ENCODE measurements at places on chromosomes 2 and 18. TPM values are rescaled to one million over a fixed set of nuclear protein-coding genes. Genes with fewer than 3 reads are reported as not detected.

GRCh38 chr2:3476321-3476984 is 42.9 kb downstream of the ADI1 start:
- DNase-seq = peak; percentile 69

DNA sequence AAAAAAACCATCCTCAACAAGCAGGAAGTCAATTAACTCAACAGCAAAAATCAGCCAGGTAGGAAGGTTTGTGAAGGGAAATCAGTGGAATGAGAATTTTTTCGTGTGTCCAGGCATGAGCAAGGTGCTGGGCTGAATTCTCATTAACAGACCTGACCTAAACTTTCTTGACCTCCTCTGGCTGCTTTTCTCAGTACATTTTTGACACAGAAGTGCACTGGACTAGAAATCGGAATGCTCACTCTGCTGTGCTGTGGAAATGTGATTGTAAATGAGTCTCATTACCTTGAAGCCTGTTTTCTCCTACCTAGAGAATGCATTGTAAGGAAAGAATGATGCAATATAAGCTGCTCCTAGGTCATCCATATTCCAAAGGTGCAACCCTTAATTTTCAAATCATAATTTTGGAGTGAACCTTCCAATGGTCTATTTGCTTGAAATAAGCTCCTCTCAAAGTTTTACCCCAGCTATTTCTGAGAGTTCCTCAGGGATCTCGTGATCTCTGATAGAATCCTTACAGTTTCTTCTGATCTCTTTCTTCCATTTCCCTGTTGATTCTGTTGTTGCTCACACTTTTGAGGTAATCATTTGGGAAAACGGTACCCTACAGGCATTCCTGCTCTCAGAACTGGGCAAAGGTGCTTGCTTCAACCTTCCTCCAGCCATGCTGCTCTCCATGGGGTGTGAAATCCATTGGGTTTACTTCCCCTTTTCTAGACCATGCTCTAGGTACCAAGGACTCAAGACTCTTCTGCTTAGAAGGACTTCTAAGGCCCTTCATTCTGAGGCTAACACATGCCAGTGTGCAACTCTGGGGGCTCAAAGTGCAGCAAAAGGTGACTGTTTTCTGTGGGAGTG is 104.9 kb upstream of the ITPRID2 start:
- DNase-seq = no peak

GRCh38 chr2:45739796-45740485 is 88.5 kb downstream of the PRKCE start:
- DNase-seq = no peak

GRCh38 chr18:11289248-11289647 is 139.9 kb upstream of the PIEZO2 start:
- DNase-seq = no peak

DNA sequence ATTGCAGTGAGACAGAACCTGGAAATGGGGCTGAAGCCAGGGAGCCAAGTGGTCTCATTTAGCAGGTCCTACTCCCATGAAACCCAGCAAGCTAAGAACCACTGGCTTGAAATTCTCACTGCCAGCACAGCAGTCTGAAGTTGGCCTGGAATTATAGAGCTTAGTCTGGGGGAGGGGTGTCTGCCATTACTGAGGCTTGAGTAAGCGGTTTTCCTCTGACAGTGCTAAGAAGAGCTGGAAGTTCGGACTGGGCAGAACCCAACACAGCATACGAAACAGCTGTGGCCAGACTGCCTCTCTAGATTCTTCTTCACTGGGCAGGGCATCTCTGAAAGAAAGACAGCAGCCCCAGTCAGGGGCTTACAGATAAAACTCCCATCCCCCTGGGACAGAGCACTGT is 305.7 kb upstream of the SETBP1 start:
- no peak for DNase-seq

DNA sequence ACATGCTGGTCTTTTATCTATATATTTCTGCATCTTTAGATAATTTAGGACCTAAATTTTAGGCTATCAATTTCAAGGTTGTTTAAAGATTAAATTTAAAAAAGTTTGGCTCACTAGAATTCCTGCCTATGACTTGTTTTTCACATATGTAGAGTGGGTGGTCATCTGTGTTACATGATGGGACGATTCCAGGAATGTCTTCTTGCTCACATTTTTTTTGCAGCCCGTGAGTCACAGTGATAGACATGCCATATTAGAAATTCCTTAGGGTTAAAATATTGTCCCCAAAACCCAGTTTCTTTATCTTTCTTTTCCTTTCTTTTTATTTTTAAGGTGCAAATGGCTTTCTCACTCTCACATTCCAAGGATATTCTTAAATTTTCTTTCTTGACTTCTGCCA is 652.0 kb downstream of the PLCL1 start:
- DNase-seq = no peak

DNA sequence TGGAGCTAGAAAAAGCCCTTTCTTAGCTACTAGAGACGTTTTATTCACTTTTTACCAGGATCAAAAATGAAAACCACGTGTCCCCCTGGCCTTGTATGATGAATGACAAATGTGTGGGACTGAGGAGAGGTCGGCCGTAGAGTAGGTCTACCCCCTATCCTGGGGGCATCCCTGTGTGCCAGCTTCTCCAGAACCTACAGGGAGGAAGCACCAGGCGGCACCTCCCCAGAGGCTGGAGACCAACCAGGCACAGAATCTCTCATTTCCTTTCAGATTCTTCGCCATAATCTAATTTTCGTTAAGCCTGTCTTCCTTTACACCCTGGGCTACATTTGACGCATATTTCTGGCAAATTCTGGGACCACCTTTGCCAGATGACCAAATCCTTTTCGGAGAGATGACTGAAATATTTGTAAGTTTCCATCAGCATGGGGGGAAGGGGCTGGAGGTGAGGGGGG is 15.9 kb downstream of the TWIST2 start:
- no peak for DNase-seq

- no peak for DNase-seq
These were observed 123.9 kb upstream of the FAM136A start for GRCh38 chr2:70425682-70426301.

GRCh38 chr2:173741759-173742158 is 223.4 kb downstream of the SP3 start:
- DNase-seq = no peak

DNA sequence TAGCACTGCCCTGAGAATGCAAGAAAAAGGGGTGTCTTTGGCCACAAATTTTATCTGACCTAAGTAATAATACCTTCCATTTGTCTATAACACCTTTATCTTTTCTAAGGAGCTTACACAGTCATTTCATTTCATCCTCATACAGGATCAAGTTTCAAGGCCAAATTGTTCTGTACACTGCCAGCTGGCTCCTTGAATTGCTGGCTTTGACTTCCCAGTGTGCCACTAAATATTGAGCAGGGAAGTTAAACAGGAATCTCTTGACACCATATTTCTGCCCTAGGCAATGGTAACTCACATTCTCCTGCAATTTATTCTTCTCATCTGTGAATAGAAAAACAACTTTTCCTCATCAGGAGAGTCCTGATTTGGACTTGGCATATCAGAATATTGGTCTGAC is 195.1 kb upstream of the LRP1B start:
- DNase-seq = no peak

DNA sequence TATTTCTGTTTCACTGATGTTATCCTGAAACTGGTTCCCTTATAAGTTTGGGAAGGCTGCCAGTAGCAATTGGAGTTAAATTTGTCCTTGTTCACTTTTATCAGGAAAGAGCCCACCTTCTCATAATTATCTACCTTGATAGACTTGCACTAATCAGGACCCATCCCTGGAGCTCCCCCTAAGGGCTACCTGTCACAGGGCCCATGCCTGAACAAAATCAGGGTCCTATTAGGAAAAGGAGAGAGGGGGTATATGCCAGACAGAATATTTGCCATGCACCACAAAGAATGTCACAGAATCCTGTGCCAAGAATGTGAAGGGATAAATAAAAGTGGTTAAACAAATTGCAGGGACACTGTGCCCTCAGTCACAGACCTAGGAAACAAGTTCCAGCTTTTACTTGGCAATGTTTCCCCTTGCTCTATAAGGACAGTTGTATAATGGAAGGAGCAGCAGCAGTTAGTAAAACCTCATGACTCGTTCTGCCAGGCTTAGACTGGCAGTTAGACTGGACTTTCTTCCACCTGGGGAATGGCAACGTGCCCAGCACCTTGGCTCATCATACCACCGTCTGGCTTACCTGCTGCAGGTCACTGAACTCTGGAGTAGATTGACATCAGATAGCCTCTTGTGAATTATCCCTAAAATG is 32.3 kb upstream of the VWC2L start:
- DNase-seq = no peak

Gene SOX11
- 2.3 TPM for total RNA-seq

Gene ABCB11
- 0.41 TPM for total RNA-seq

Gene GLB1L
- total RNA-seq = 5.9 TPM

Gene MAPRE3
- 221 TPM for total RNA-seq

All from dorsolateral prefrontal cortex (tissue), 122 donors.